ENCODE measurements at places on chromosomes 11 and 22. TPM values are rescaled to one million over a fixed set of nuclear protein-coding genes. Genes with fewer than 3 reads are reported as not detected.

Gene CCDC90B
- 32.6 TPM for total RNA-seq

Gene APOA5
- not detected for total RNA-seq

Gene KRTAP5-8
- total RNA-seq: not detected

Gene MFNG
- 135 TPM for total RNA-seq

Gene TMEM151A
- not detected for total RNA-seq

Gene MMP1
- total RNA-seq: not detected

Gene CHCHD10
- 50.7 TPM for total RNA-seq

Gene OR51B4
- total RNA-seq: not detected
